ENCODE measurements at places on chromosomes 3 and 15. TPM values are rescaled to one million over a fixed set of nuclear protein-coding genes. Genes with fewer than 3 reads are reported as not detected.

The FEZF2 gene
- total RNA-seq = not detected

GRCh38 chr15:77636209-77636608 is 3.5 kb upstream of the LINGO1 start:
- DNase-seq = no peak

- DNase-seq = no peak
Observed at GRCh38 chr15:41028853-41029252, 75.6 kb downstream of the CHAC1 start.

DNA sequence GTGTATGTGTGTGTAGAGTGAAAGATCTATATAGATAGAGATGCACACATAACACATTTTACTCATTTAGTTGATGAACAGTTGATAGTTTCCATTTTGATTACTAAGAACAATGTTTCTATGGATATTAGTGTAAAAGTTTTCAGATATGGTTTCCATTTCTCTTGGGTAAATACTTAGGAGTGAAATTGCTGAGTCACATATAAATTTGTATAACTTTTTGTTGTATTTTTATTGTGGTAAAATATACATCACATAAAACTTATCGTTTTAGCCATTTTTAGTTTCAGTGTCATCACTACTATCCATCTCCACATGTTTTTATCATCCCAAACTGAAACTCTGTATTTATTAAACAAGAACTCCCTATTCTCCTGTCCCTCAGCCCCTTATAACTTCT is 258.3 kb downstream of the RYR3 start:
- DNase-seq = no peak

The ADGRG7 gene
- not detected for total RNA-seq

Measured in Caki2 (cell line).